ENCODE measurements at places on chromosomes 3 and 15.

- no peak for DNase-seq
Measured at GRCh38 chr3:117523418-117523817, 813.8 kb downstream of the TUSC7 start.

DNA sequence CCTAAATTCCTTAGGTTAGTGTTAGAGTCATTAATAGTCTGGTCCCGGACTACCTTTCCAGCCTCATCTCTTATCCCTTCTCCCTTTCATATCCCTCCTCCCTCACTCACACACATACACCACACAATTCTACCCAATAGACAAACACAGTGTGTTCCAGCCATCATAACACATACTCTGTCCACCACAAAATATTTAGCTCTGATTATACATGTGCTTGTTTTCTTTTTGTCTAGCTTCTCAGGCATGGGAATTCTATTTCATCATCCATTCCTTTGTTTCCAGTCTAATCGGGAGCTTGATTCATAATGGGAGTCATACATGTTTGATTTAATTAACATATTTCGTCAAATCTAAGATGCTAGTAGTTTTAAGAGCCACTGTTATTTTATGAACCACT, 161.8 kb upstream of the BFSP2 start:
- no peak for DNase-seq

DNA sequence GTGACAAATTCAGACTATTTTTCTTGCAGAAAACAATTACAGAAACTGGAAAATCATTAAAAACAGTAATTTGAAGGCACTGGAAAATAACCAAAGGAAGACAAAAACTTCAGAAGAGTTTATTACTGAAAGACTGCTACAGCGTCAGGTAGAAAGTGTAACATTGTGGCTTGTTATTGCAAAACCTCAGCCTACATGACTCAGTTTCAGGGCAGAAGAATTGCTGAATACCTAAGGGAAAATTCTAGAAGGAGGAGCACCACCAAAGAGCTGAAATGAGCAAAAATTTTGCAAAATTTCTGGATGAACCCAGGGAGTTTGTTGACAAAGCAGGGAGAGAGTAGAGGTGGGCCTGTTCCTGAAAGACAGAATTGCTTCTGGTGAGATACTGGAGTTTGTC, 219.6 kb downstream of the C3orf38 start:
- DNase-seq, result no peak

GRCh38 chr3:33173103-33173502, 45.5 kb downstream of the SUSD5 start:
- no peak for DNase-seq

DNA sequence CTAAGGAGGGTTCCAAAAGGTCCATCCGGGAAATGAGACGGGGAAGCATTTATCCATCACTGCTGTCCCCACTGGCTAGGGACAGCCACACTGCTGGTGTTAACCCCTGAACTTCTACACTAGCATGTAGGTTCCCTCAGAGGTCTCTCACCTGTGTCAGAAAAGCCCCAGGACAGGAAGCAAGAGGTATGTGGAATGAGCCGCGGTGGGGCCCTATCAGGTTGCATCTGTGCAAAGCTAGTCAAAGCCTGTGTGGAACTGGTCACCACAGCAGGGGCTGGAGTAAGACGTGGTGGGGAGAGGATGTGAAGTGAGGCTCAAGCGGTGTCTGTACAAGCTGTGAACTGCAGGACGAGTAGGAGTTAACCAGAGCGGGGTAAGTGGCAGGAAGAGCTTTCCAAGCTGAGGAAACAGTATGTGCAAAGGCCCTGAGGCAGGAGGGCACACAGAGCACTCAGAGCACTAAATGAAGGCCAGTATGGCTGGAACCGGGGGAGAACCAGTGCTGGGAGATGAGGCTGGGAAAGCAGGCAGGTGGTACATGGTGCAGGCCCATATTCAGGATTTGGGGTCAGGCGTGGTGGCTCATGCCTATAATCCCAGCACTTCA, 57.8 kb downstream of the MEGF11 start:
- no peak for DNase-seq

- no peak for DNase-seq
Measured at GRCh38 chr15:100981086-100981485, 61.9 kb downstream of the LRRK1 start.

GRCh38 chr3:25831578-25831977, 41.7 kb downstream of the OXSM start:
- no peak for DNase-seq

DNA sequence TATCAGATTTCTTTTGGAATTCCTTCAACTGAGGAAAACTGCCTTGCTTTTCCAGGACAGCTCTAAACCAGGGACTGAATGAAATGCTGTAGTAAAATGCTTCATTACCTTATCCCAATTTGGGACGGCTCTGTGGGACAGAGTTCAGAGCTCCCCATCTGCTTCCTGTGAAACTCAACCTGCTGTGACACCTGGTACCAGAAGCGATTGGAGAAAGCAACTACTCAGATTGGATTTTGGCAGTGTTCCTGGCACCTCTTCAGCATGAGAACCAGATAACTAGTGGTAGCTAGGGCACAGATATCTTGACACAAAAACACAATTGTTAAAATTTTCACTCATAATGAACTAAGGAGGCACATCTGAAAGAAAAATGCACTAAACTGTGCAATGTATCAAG, 539.1 kb downstream of the SI start:
- DNase-seq, result no peak

- no peak for DNase-seq
Measured at GRCh38 chr15:58547628-58548307, 116.0 kb downstream of the LIPC start.

GRCh38 chr3:196585044-196585757, 16.7 kb downstream of the FBXO45 start:
- DNase-seq, result no peak

GRCh38 chr3:54137311-54137710, 15.0 kb downstream of the CACNA2D3 start:
- no peak for DNase-seq
